Left cardiac atrium (tissue), 4 donors: ENCODE measurements at places on chromosomes 3 and 15.

GRCh38 chr15:39513936-39514335 is 66.9 kb upstream of the THBS1 start:
- DNase-seq, result no peak

- DNase-seq, result no peak
These were observed 364.3 kb upstream of the BCHE start for GRCh38 chr3:166201476-166201875.

GRCh38 chr3:155101398-155101797 is 21.3 kb downstream of the MME start:
- no peak for DNase-seq

GRCh38 chr3:64267721-64268604 is 42.7 kb upstream of the PRICKLE2 start:
- DNase-seq, result peak; percentile 74

GRCh38 chr3:70737666-70738290 is 425.3 kb upstream of the MDFIC2 start:
- DNase-seq, result no peak

DNA sequence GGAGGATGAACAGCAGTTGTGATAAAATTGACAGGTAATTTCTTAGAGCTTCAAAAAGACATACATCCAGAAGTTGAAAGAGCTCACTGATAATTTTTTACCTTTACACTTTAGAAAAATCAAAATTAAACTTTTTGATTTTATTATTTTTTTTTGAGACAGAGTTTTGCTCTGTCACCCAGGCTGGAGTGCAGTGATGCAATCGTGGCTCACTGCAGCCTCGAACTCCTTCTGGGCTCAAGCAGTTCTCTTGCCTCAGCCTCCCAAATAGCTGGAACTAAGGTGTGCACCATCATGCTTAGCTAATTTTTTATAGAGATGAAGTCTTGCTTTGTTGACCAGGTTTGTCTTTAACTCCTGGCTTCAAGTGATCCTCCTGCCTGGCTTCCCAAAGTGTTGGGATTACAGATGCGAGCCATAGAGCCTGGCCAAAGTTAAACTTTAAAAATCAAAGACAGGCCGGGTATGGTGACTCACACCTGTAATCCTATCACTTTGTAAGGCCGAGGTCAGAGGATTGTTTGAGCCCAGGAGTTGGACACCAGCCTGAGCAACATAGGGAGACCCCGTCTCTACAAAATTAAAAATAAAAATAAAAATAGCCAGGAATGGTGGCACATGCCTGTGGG is 21.7 kb downstream of the PLA2G4F start:
- no peak for DNase-seq

GRCh38 chr3:120326784-120327183 is 22.4 kb downstream of the LRRC58 start:
- DNase-seq, result no peak

DNA sequence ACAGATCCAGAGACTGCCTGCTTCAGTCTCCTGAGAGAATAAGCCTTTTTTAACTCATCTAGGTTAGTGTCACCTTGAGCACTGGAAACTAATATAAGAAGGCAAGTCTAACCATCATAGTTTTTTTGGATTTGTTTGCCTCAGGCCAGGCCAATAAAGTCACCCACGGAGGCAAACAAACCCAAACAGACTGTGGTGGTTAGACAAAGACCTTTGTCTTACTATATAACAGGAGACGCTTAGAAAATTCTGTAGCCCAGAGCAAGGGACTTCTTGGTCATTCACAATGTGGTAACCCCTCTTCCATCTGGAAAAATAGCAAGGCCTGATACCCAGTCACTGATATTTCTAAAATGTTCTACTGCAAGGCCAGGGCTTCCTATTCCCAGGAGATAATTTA is 45.3 kb upstream of the PPP2R3A start:
- no peak for DNase-seq

DNA sequence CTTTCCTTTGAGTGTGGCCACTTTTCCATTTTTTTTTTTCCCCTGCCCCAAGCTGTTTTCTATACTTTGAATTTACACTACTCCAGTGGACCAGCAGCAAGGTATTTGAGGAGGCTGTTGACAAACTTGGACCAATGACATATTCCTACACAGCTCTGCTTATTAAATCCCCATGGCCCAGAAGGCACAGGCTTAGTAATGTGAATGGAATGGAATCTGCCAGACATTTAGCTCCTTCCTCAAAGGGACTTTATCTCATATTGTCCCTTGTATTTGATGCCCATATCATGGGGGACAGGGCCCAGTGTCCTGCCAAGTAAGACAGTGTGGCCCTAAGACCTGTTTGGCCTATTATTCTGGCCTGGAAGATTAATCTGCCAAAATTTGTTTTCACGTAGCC is 107.5 kb downstream of the CHCHD6 start:
- DNase-seq, result no peak

- no peak for DNase-seq
These were observed 63.4 kb upstream of the ANKRD28 start for GRCh38 chr3:15861163-15861562.

DNA sequence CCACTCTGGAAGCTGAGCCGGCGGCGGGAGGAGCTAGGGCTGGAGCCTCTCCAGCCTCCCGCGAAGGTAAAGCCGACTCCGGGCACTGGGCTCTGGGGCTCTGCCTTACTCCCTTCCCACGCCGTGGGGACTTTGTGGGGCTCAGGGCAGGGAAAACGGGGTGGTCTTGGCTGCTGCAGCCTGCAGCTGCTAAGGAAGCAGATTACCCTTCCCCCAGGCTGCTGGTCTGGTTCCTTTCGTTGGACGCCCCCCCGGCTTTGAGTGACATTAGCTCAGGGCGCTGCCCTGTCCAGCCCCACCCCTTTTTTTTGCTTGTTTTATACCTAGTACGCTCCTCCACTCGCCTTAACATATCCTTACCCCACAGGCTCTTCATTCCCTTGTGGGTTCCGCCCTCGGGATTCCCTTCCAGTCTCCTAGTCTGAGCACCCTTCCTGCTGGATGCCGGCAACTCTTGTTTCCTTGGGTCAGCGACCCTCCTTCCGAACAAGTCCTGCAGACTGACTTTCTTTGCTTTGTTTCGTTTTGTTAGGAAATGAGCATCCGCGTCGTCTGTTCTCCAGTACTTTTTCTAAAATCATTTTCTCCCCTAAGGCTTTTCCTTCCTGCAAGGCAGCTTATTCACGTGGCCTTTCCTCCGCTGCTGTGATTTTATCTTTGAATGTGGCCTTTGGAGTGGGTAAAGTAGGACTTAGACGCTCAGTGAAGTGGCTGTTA is 551 bp downstream of the DNAJC13 start:
- peak; percentile 65 for DNase-seq

- no peak for DNase-seq
These were observed 11.9 kb downstream of the CX3CR1 start for GRCh38 chr3:39267631-39268548.
